ENCODE measurements at places on chromosomes 16 and 17.

- DNase-seq = no peak
These were observed 62.9 kb downstream of the RAI1 start for GRCh38 chr17:17744116-17744515.

GRCh38 chr17:39548494-39549225, 59.1 kb downstream of the NEUROD2 start:
- no peak for DNase-seq

DNA sequence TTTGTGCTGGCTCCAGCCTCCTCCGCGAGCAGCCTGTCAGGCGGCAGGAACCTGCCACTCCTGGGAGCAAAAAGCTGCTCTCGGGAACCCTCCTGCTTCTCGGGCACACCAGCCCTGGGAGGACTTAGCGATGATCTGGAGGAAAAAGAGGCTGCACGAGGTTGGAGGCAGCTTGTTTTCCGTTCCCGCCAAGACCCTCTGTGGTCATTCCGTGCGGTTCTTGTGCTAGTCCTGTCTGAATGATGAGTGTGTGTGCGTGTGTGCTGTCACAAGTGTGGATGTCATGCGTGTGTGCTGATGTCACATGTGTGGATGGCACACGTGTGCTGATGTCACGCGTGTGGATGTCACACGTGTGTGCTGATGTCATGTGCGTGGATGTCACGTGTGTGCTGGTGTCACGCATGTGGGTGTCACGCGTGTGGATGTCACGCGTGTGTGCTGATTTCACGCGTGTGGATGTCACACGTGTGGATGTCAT, 150.0 kb downstream of the NPIPB11 start:
- DNase-seq = no peak

GRCh38 chr17:44738214-44738906, 20.4 kb upstream of the ADAM11 start:
- DNase-seq = no peak

GRCh38 chr17:58320163-58320558, 8.4 kb downstream of the TSPOAP1 start:
- DNase-seq = no peak

DNA sequence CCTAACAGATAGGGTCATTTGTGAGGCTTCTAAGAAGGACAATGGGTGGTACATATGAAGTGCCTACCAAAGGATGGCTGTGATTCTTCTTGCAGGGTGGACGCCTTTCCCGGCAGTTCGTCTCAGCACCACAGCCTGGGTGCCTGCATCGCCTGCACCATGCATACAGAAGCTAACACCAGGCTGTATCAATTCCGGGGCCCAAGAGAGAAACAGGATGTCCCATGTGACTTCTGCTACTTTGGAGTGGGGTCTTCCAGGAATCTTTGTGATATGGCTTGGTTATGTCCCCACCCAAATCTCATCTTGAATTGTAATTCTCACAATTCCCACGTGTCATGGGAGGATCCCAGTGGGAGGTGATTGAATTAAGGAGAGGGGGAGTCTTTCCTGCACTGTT, 251.6 kb upstream of the TNRC6C start:
- no peak for DNase-seq

DNA sequence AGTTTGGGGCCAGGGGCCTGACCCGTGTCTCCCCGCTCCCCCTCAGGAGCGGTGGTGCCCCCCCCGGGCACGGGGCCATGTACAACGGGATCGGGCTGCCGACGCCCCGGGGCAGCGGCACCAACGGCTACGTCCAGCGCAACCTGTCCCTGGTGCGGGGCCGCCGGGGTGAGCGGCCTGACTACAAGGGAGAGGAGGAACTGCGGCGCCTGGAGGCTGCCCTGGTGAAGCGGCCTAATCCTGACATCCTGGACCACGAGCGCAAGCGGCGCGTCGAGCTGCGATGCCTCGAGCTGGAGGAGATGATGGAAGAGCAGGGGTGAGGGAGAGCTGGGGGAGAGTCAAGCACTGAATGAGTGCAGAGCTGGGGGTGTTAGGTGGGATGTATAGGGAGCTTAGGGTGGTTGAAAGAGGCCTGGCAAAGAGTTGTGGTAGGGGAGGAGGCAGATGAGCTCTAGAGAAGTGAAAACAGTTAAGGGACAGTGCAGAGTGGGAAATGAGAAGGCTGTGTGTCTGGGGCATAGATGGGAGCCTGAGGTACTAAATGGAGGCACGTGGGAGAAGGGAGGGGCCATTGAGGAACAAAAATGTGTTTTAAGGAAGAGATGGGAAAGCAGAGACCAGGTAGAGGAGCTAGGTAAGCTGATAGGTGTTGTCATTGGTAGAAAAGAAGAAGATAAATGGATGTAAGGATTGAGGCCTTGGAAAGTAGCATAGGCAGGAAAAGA, 4.0 kb downstream of the SRRM2 start:
- DNase-seq = no peak

- DNase-seq = no peak
These were observed 176.5 kb upstream of the MON1B start for GRCh38 chr16:77014441-77014840.

- DNase-seq = no peak
These were observed 10.3 kb upstream of the FZD2 start for GRCh38 chr17:44546671-44547606.

DNA sequence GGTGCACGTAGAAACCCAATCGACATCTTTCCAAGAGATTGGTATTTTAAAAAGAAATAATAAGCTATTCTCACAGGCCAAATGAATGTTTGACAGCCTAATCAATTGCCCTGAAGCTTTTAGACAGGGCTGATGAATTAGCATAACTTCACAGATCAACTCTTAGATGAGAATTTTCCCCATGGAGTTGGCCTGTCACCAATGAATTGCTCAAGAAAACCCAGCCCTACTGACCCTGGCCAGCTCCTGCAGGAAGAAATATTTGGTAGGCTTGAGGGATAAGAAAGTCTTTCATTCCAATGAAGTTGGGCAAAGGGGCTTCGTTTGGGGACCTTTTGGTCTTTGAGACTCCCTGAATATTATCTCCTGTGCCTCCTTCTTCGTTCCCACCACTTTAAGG, 23.4 kb upstream of the SEC14L1 start:
- DNase-seq = no peak

GRCh38 chr17:77237232-77238008, 96.7 kb downstream of the SEC14L1 start:
- DNase-seq = no peak

GRCh38 chr17:4395111-4395478, 28.6 kb upstream of the UBE2G1 start:
- no peak for DNase-seq

- DNase-seq = no peak
These were observed 6.1 kb downstream of the DOK4 start for GRCh38 chr16:57479976-57480753.

GRCh38 chr17:4358154-4358553, 8.3 kb downstream of the UBE2G1 start:
- no peak for DNase-seq

DNA sequence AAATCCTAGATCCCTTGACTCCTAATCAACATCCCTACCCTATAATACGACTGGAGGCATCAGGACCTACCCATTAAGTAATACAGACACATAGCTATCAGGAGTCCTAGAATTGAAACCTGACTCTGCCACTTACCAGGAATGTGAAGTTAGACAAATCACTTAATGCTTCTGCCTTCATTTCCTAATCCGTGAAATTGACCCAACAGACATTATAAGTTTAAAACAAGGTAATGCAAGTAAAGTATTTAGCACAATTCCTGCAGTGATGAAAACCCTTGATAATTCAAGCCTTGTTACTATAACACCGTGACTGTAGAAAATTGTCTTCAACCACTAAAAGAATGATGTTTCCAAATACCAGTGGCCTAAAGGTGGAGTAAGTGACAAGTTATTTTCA, 150.2 kb downstream of the KCNJ2 start:
- no peak for DNase-seq

- DNase-seq = no peak
These were observed 35.6 kb downstream of the RPA1 start for GRCh38 chr17:1865252-1866037.

GRCh38 chr16:72198021-72198711, 26.2 kb upstream of the PMFBP1 start:
- no peak for DNase-seq

DNA sequence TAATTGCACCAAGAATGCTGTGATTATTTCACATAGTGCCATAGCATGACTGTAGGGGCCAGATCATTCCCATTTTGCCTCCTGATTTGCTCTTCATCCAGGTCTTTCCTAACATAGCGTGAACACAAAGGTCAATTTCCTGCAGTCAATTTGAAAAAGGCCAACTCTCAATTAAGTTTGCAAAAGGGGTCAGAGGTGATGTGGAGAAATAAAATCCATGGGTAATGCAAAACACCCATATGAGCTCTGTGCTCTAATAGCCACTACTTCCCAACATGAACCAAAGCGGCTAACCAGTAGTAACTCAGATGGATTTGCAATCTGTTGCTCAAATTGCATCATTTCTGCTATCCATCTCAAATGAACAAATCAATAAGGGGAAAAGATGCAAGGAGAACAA, 275.5 kb upstream of the SOX9 start:
- no peak for DNase-seq
